A549 treated with AZD2906 at 1 μM for 4 hours (cell line): ENCODE measurements at places on chromosomes 2 and 18. TPM values are rescaled to one million over a fixed set of nuclear protein-coding genes. Genes with fewer than 3 reads are reported as not detected.

The CCDC141 gene
- total RNA-seq, result 0.02 TPM in 1 of 5 replicates, not detected in the others

The LIMS2 gene
- total RNA-seq, result 5.8 to 10.2 TPM (median 7.8 TPM) in 5 replicates

The PRKAG3 gene
- total RNA-seq, result not detected in 5 replicates

The CHRNG gene
- not detected in 5 replicates for total RNA-seq

The PARD6G gene
- total RNA-seq, result 1.4 to 3.5 TPM (median 3.4 TPM) in 5 replicates

The STAT4 gene
- 3.5 to 5.2 TPM (median 4.5 TPM) in 5 replicates for total RNA-seq

The GPC1 gene
- total RNA-seq, result 183 to 261 TPM (median 244 TPM) in 5 replicates

The SIX3 gene
- total RNA-seq, result 2.7 to 4.3 TPM (median 3.7 TPM) in 5 replicates

The EVX2 gene
- total RNA-seq, result 0.01 TPM in 1 of 5 replicates, not detected in the others

The MOGAT1 gene
- not detected in 5 replicates for total RNA-seq

The PPP4R3B gene
- total RNA-seq, result 27.2 to 31.0 TPM (median 29.5 TPM) in 5 replicates

The MPP4 gene
- 0.05 to 0.24 TPM (median 0.07 TPM) in 4 of 5 replicates, not detected in the other for total RNA-seq

The LAMA1 gene
- total RNA-seq, result 0.06 to 0.16 TPM (median 0.09 TPM) in 5 replicates

The SLC14A1 gene
- total RNA-seq, result 0.14 TPM in 1 of 5 replicates, not detected in the others

The GPR39 gene
- total RNA-seq, result 6.7 to 7.5 TPM (median 6.9 TPM) in 5 replicates

The SLC16A14 gene
- total RNA-seq, result 0.64 to 1.1 TPM (median 0.83 TPM) in 5 replicates

The GRP gene
- not detected in 5 replicates for total RNA-seq

The METTL4 gene
- 4.0 to 5.5 TPM (median 5.1 TPM) in 5 replicates for total RNA-seq

The CYRIA gene
- total RNA-seq, result 0.38 to 0.72 TPM (median 0.52 TPM) in 5 replicates

The CCDC121 gene
- total RNA-seq, result 3.4 to 4.4 TPM (median 4.0 TPM) in 5 replicates

The CDH19 gene
- total RNA-seq, result 0.56 to 1.0 TPM (median 0.73 TPM) in 5 replicates

The ABCB11 gene
- 0.01 to 0.06 TPM (median 0.02 TPM) in 5 replicates for total RNA-seq

The FAM237A gene
- not detected in 5 replicates for total RNA-seq

The NT5DC4 gene
- 0.06 to 0.94 TPM in 2 of 5 replicates, not detected in the others for total RNA-seq

The OSBPL1A gene
- 13.2 to 20.4 TPM (median 15.3 TPM) in 5 replicates for total RNA-seq

The BZW1 gene
- 326 to 694 TPM (median 402 TPM) in 5 replicates for total RNA-seq

The C1QL2 gene
- 0.31 to 0.76 TPM (median 0.64 TPM) in 5 replicates for total RNA-seq

The AQP12A gene
- total RNA-seq, result not detected in 5 replicates

The SOWAHC gene
- 7.5 to 9.7 TPM (median 9.2 TPM) in 5 replicates for total RNA-seq

The MDH1B gene
- total RNA-seq, result 1.1 to 1.7 TPM (median 1.5 TPM) in 5 replicates

The TSN gene
- total RNA-seq, result 54.3 to 60.3 TPM (median 59.0 TPM) in 5 replicates

The RAB10 gene
- 220 to 313 TPM (median 234 TPM) in 5 replicates for total RNA-seq

The RNF152 gene
- total RNA-seq, result 0.04 to 0.22 TPM (median 0.19 TPM) in 5 replicates

The DNAH7 gene
- total RNA-seq, result 0.66 to 1.6 TPM (median 0.91 TPM) in 5 replicates

The SLC23A3 gene
- total RNA-seq, result 0.13 to 0.63 TPM (median 0.41 TPM) in 5 replicates

The MOCOS gene
- 2.7 to 3.2 TPM (median 2.9 TPM) in 5 replicates for total RNA-seq

The SIX2 gene
- total RNA-seq, result 1.5 to 2.8 TPM (median 2.2 TPM) in 5 replicates

The LYG2 gene
- not detected in 5 replicates for total RNA-seq

The C2orf80 gene
- not detected in 5 replicates for total RNA-seq

The TMEM237 gene
- 16.1 to 21.4 TPM (median 18.2 TPM) in 5 replicates for total RNA-seq

The PLA2R1 gene
- total RNA-seq, result 1.7 to 2.8 TPM (median 2.3 TPM) in 5 replicates

The VIT gene
- total RNA-seq, result not detected in 5 replicates

The MARCHF4 gene
- total RNA-seq, result 21.4 to 26.2 TPM (median 24.2 TPM) in 5 replicates

The GPR45 gene
- 0.06 TPM in 1 of 5 replicates, not detected in the others for total RNA-seq

The BOK gene
- total RNA-seq, result 28.3 to 40.7 TPM (median 38.1 TPM) in 5 replicates

The REG3A gene
- not detected in 5 replicates for total RNA-seq

The C2orf68 gene
- 19.6 to 28.7 TPM (median 26.5 TPM) in 5 replicates for total RNA-seq

The MC2R gene
- total RNA-seq, result not detected in 5 replicates

The KYNU gene
- 215 to 277 TPM (median 220 TPM) in 5 replicates for total RNA-seq

The ELOA2 gene
- not detected in 5 replicates for total RNA-seq

The CD207 gene
- not detected in 5 replicates for total RNA-seq

The CIDEA gene
- total RNA-seq, result not detected in 5 replicates

The MEP1B gene
- total RNA-seq, result 0.04 to 0.10 TPM (median 0.05 TPM) in 5 replicates

The CCNYL1 gene
- total RNA-seq, result 16.1 to 20.7 TPM (median 17.5 TPM) in 5 replicates

The IL1R2 gene
- 0.53 to 1.5 TPM (median 1.2 TPM) in 5 replicates for total RNA-seq

The SCN1A gene
- total RNA-seq, result not detected in 5 replicates
